ENCODE measurements at places on chromosomes 7 and 10. TPM values are rescaled to one million over a fixed set of nuclear protein-coding genes. Genes with fewer than 3 reads are reported as not detected.

The CARD11 gene
- total RNA-seq, result 35.5 TPM

The CCDC136 gene
- total RNA-seq, result 47.4 TPM

The OPN1SW gene
- total RNA-seq, result not detected

The VGF gene
- total RNA-seq, result 5.2 TPM

The AKR1C8 gene
- not detected for total RNA-seq

The DYDC2 gene
- 3.3 TPM for total RNA-seq

The ABCB8 gene
- 28.4 TPM for total RNA-seq

The CRTAC1 gene
- total RNA-seq, result 1.1 TPM

The GHRHR gene
- 4.0 TPM for total RNA-seq

The GPR26 gene
- 0.05 TPM for total RNA-seq

The XRCC2 gene
- 21.2 TPM for total RNA-seq

The SHTN1 gene
- total RNA-seq, result 9.9 TPM

The VAX1 gene
- total RNA-seq, result not detected

The CCL24 gene
- total RNA-seq, result not detected

The VPS37D gene
- total RNA-seq, result 7.5 TPM

The ECD gene
- total RNA-seq, result 33.7 TPM

The SUN3 gene
- not detected for total RNA-seq

The EN2 gene
- not detected for total RNA-seq

DNA sequence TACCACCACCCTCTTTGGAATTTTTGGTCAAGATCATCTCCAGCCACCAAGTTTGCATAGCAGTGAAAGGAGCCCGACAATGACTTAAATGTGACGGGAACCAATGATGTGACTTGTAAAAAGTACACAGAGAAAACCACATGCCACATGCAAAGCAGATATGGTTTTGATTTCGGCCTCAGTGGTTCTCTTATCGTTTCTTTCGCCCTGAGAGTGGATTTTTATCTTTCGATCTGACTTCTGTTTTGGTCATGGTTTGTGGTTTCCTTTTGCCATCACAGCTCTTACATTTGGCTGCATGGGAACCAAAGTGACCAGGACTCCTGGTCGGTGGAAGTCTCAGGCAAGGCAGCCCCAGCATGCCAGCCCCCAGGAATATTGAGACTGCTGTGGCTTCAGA is 31.5 kb downstream of the TCF7L2 start:
- DNase-seq, result no peak
- peaks cover 85% of the 10 kb centered on the region for H3K4me1 ChIP-seq
- no peak overlapping the region for H3K4me3 ChIP-seq
- peak overlapping the region; percentile 69 for H3K27ac ChIP-seq

- DNase-seq, result peak; percentile 65
- H3K36me3 ChIP-seq, result no peaks in the 10 kb centered on the region
These were observed 3.1 kb upstream of the CUX1 start for GRCh38 chr7:101814081-101814990.

GRCh38 chr7:127900732-127901685 is 130.2 kb downstream of the LRRC4 start:
- peaks cover 62% of the 10 kb centered on the region for H3K4me1 ChIP-seq
- no peak for DNase-seq
- H3K27me3 ChIP-seq, result no peaks in the 10 kb centered on the region
- H3K4me3 ChIP-seq, result peak overlapping the region; percentile 40
- H3K27ac ChIP-seq, result peak overlapping the region; percentile 43

DNA sequence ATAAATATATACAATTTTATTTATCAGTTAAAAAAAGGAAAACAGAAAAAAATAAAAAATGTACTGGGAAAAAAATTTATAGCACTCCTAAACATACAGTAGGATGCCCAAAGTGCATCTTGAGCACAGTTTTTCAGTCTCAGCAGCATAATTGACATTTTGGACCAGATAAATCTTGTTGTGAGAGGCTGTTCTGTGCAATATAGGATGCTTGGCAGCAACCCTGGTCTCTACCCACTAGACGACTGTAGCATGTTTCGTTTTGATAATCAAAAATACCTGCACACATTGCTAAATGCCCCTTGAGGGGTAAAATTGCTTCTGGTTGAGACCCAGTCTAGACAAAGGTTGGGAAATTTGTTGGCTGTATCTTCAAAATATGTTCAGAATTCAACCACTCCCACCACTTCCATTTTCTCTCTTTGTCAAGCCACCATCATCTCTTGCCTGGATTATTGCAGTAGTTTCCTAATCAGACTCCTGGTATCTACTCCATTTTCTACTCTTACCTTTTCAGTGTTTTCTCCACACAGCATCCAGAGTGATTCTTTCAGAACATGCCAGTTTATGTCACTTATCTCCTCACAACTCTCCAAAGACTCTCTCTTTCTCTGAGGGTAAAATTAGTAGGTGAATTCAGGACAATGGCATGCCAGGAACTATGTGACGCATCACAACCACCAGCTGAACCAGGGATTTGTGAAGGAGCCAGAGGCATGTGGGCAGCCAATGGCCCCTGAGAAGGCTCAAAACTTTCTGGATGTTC is 91.4 kb downstream of the GPR85 start:
- peak overlapping the region; percentile 41 for H3K27ac ChIP-seq
- no peaks in the 10 kb centered on the region for H3K27me3 ChIP-seq
- H3K4me3 ChIP-seq, result no peak overlapping the region
- H3K4me1 ChIP-seq, result peaks cover 14% of the 10 kb centered on the region

- no peak overlapping the region for H3K27ac ChIP-seq
- H3K4me1 ChIP-seq, result no peaks in the 10 kb centered on the region
- DNase-seq, result no peak
- H3K4me3 ChIP-seq, result no peak overlapping the region
- H3K27me3 ChIP-seq, result no peaks in the 10 kb centered on the region
These were observed 9.9 kb downstream of the PPIF start for GRCh38 chr10:79357180-79357579.

DNA sequence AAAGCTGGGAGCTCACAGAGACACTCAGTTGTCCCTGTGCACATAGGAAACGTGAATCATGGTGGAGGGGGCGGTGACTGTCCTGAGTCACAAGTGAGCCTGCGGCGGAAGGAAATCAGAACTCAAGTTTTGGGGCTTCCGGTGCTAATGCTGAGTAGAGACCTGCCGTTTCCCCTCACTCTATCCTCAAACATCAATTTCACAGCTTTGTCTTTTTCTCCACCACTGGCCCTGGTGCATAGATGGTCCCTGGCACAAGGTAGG is 21.9 kb downstream of the ADCYAP1R1 start:
- H3K4me3 ChIP-seq, result no peak overlapping the region
- H3K27me3 ChIP-seq, result no peaks in the 10 kb centered on the region
- no peak for DNase-seq
- peaks cover 6% of the 10 kb centered on the region for H3K36me3 ChIP-seq

GRCh38 chr7:127809261-127809702 is 157.3 kb downstream of the SND1 start:
- no peaks in the 10 kb centered on the region for H3K27me3 ChIP-seq
- H3K4me1 ChIP-seq, result peaks cover 86% of the 10 kb centered on the region
- no peak overlapping the region for H3K27ac ChIP-seq
- DNase-seq, result no peak
- H3K36me3 ChIP-seq, result peaks cover 4% of the 10 kb centered on the region

- H3K27ac ChIP-seq, result no peak overlapping the region
- H3K27me3 ChIP-seq, result no peaks in the 10 kb centered on the region
- H3K4me3 ChIP-seq, result no peak overlapping the region
- no peaks in the 10 kb centered on the region for H3K4me1 ChIP-seq
These were observed 141.3 kb upstream of the SP8 start for GRCh38 chr7:20927976-20928375.

- H3K27ac ChIP-seq, result no peak overlapping the region
- peaks cover 9% of the 10 kb centered on the region for H3K27me3 ChIP-seq
- no peak for DNase-seq
- no peak overlapping the region for H3K4me3 ChIP-seq
These were observed 367.9 kb upstream of the MBL2 start for GRCh38 chr10:53140506-53140905.

- peak overlapping the region; percentile 76 for H3K4me3 ChIP-seq
- DNase-seq, result peak; percentile 74
- peaks cover 72% of the 10 kb centered on the region for H3K27me3 ChIP-seq
- H3K36me3 ChIP-seq, result peaks cover 3% of the 10 kb centered on the region
- no peak overlapping the region for H3K27ac ChIP-seq
These were observed 15.1 kb upstream of the ZNF273 start for GRCh38 chr7:64887756-64888508.

GRCh38 chr10:48333856-48334255 is 27.4 kb downstream of the MAPK8 start:
- peaks cover 13% of the 10 kb centered on the region for H3K4me1 ChIP-seq
- no peak for DNase-seq
- no peaks in the 10 kb centered on the region for H3K27me3 ChIP-seq
- peaks cover 31% of the 10 kb centered on the region for H3K36me3 ChIP-seq
- no peak overlapping the region for H3K27ac ChIP-seq

DNA sequence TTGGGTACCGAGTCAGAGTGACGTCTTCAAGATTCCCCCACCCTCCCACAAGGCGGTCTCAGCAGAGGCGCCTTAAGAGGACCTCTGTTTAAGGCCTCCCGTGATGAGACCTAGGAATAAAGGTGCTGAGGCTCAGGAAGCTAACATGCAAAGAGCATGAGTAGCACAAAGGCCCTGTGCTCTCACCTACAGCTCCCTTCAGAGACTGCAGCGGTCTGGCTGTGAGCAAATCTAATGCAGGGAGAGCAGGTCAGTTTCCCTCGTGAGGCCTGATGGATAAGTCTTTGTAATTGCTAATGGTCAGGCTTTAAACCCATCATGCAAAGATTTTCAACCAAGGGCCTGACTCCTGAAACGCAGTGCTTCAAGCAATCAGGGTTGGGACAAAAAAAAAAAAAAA is 909.3 kb upstream of the GHITM start:
- DNase-seq, result no peak
- no peaks in the 10 kb centered on the region for H3K27me3 ChIP-seq
- no peak overlapping the region for H3K4me3 ChIP-seq
- peaks cover 5% of the 10 kb centered on the region for H3K4me1 ChIP-seq
- no peak overlapping the region for H3K27ac ChIP-seq
- no peaks in the 10 kb centered on the region for H3K36me3 ChIP-seq

DNA sequence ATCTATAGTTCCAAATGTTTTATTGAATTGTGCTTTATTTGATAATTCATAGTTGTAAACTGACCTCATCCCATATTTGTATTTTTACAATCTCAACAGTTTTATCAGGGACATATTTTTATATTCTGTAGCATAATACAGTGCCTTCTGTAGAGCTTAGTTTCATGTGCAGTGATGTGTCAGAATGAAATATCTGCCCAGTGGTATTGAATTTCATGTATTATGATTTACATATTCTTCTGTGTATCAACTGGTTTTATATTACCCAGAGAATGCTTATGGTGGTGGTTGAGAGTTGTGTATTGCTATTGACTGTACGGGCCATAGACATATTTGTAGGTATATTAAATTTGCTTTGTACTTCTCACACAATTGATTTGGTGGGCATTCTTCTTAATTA is 89.9 kb downstream of the KAT6B start:
- no peak overlapping the region for H3K4me3 ChIP-seq
- H3K27me3 ChIP-seq, result no peaks in the 10 kb centered on the region
- peaks cover 12% of the 10 kb centered on the region for H3K36me3 ChIP-seq

GRCh38 chr7:129702761-129703338 is 91.3 kb downstream of the NRF1 start:
- no peak for DNase-seq
- no peaks in the 10 kb centered on the region for H3K36me3 ChIP-seq
- no peak overlapping the region for H3K4me3 ChIP-seq
- no peaks in the 10 kb centered on the region for H3K27me3 ChIP-seq

GRCh38 chr10:116760919-116761318 is 18.6 kb upstream of the HSPA12A start:
- DNase-seq, result no peak
- H3K36me3 ChIP-seq, result peaks cover 10% of the 10 kb centered on the region
- H3K4me1 ChIP-seq, result peaks cover 5% of the 10 kb centered on the region
- peaks cover 3% of the 10 kb centered on the region for H3K27me3 ChIP-seq
- H3K4me3 ChIP-seq, result no peak overlapping the region

GRCh38 chr10:114359953-114360345 is 44.4 kb downstream of the AFAP1L2 start:
- H3K27me3 ChIP-seq, result no peaks in the 10 kb centered on the region
- H3K4me3 ChIP-seq, result no peak overlapping the region
- peaks cover 31% of the 10 kb centered on the region for H3K4me1 ChIP-seq
- DNase-seq, result no peak
- H3K36me3 ChIP-seq, result no peaks in the 10 kb centered on the region

- peaks cover 4% of the 10 kb centered on the region for H3K4me1 ChIP-seq
- no peak overlapping the region for H3K27ac ChIP-seq
- no peaks in the 10 kb centered on the region for H3K27me3 ChIP-seq
These were observed 13.9 kb upstream of the PWWP2B start for GRCh38 chr10:132383101-132383500.

DNA sequence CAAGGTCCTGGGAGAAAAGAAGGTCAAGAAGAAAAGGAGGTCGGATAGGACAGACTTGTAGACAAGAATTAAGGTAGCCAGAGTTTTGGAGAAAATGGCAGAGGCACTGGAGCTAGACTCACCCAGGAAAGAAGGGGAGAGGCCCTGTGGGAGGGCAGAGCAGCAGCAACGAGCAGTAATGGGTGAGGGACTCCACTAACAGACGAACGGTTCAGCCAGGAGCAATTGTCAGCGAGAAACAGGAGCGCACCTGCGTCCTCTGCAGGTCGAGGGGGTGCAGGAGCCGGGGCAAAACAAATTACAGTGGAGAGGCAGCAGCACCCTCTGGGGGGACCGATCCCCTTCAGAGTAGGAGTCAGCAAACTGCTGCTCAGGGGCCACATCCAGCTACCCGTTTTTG is 18.5 kb upstream of the IGFBP3 start:
- H3K36me3 ChIP-seq, result peaks cover 2% of the 10 kb centered on the region
- DNase-seq, result no peak
- H3K27ac ChIP-seq, result no peak overlapping the region
- no peak overlapping the region for H3K4me3 ChIP-seq

Measured in WTC11 (cell line).